Stimulated activated CD8-positive, alpha-beta memory T cell treated with anti-CD3 and anti-CD28 coated beads, Interleukin-4, amount 100 ng/mL, for 1 hour (primary cell): ENCODE measurements at places on chromosomes 1 and 21.

- no peak for DNase-seq
Observed at GRCh38 chr1:225746361-225747179, 31.1 kb upstream of the SRP9 start.

- no peak for DNase-seq
Observed at GRCh38 chr1:37255136-37255795, 219.1 kb upstream of the ZC3H12A start.

DNA sequence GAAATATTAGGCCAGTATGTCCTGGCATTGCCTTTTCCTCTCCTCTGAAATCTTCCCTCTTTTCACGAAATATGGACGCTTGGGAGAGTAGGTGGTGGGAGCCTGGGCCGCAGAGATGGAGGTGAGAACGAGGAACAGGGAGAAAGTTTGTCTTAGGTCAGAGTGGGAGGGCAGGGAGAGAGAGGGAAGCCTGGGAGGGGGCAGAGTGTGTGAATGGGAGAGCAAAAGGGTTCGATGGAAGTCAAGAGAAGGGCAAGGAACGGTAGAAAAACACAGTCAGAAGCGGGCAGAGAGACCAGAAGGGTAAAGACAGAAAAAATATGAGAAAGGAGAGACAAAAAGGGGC, 1.2 kb downstream of the TRABD2B start:
- DNase-seq, result no peak

- no peak for DNase-seq
Observed at GRCh38 chr1:83508485-83509151, 490.3 kb downstream of the TTLL7 start.

DNA sequence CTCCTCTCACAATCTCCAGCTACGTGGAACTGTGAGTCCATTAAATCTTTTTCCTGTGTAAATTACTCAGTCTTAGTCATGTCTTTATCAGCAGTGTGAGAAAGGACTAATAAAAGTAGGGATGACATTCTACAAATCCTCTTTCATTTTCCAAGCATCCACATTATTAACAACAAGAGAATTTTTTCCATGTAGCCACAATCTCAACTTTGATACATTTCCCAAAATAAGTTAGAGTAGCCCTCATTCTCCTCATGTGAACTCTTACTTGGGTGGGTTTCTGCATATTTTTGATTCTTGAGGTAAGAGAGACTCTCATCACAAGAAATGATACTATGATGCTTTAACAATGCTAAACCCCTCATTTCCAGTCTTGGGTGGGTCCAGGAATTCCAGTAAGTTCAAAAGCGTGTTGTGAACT, 52.8 kb downstream of the TNFSF18 start:
- DNase-seq, result no peak

GRCh38 chr1:206508956-206509355, 1.6 kb downstream of the RASSF5 start:
- DNase-seq, result no peak

GRCh38 chr1:68131261-68131660, 80.8 kb upstream of the DIRAS3 start:
- no peak for DNase-seq

DNA sequence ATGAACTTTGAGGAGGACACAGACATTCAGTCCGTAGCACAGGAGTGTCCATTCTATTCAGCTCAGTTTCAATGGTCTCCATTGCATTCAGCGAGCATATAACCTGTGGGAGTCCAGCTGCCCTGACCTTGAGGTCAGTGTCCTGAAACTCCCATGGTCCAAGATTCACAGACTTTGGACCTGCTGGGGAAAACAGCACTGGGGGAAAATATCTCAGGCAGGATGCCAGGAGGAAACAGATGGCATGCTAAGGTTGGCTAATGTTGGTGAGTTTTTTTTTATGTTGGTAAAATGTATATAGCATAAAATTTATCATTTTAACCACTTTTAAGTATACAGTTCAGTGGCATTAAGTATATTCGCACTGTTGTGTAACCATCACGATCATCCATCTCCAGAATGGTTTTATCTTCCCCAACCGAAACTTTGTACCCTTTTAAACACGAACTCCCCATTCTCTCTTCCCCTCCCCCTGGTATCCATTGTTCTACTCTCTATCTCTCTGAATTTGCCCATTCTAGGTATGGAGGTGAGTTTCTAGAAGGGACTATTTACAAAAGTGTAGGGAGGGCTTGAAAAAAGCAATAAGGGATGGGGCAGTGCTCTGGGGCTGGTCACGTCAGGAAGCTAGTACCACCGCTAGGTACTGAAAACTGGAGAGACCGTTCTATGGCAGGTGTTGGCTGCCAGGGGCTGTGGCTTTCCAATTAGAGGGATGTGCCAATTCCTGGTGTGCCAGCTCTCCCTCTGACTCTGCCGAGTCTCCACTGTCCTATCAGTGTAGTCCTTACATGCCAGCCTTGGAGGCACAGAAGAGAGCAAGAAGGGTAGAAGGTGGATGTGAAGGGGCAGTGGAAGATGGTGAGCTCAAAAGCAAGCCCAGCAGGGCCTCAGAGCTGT, 85.3 kb downstream of the FOXD2 start:
- DNase-seq, result no peak

GRCh38 chr1:221667504-221667903, 74.4 kb downstream of the DUSP10 start:
- DNase-seq, result no peak

- DNase-seq, result no peak
Observed at GRCh38 chr1:228697207-228698016, 37.9 kb upstream of the RHOU start.

GRCh38 chr21:27154451-27155129, 187.7 kb upstream of the ADAMTS5 start:
- no peak for DNase-seq

DNA sequence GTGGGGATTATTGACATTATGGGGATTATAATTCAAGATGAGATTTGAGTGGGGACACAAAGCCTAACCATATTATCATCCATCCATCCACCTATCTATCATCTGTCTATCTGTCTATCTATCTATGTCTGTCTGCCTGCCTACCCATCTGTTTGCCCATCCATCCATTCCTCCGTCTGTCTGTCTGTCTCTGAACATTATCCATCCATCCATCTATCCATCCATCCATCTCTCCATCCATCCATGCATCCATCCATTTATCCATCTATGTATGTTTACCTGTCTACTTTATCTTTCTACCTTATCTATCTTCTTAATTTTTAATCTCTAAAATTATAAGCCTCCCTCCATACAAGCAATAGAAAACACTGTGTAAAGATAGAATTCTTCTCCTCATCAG, 47.4 kb downstream of the SH3BGR start:
- DNase-seq, result no peak
